ENCODE measurements at places on chromosomes 12 and 14.

- no peak for DNase-seq
These were observed 501.2 kb downstream of the PCNX1 start for GRCh38 chr14:71408362-71409030.

DNA sequence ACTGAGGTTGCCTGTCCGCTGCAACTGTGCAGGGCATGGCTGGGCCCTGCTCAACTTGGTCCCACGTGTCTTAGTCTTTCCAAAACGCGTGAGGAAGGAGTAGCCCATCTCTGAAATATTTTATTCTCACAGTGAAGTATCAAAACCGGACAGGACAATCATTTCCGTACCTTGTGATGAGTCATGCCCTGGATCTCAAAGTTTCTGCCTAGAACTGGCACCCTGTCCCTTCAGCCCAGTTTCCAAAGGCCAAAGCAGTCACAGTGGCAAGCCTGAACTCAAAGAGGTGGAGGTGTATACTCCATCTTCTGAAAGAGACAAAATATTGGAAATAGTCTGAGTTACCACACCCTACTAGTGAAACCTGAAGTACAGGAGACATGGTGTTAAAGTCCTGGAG, 28.5 kb upstream of the SRGAP1 start:
- no peak for DNase-seq

DNA sequence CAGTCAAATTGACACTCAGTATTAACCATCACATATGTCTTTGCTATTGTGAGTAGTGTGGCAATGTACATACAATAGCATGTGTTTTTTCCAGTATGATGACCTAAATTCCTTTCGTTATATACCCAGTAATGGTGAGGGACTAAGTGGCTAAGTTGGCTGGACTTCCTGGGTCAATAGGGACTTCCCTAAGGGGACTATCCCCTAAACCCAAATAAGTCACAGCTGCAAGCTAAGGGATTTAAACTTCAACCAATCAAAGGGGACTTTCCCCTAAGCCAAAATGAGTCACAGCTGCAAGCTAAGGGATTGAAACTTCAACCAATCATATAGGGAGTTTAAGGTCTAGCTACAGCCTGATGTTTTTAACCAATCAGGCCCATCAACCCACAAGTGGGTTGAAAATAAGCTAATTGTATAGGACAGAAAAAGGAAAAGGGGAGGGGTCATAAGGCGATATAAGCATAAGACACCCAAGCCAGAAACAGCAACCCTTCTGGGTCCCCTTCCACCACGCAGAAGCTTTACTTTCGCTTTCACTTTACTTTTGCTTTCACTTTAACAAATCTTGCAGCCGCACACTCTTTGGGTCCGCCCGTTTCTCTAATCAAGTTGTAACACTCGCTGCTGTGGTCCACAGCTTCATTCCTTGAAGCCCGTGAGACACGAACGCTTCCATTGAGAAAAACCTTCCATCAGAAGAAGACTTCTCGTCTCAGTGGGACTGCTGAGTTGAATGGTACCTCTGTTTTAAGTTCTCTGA, 404.4 kb downstream of the FLRT2 start:
- no peak for DNase-seq

DNA sequence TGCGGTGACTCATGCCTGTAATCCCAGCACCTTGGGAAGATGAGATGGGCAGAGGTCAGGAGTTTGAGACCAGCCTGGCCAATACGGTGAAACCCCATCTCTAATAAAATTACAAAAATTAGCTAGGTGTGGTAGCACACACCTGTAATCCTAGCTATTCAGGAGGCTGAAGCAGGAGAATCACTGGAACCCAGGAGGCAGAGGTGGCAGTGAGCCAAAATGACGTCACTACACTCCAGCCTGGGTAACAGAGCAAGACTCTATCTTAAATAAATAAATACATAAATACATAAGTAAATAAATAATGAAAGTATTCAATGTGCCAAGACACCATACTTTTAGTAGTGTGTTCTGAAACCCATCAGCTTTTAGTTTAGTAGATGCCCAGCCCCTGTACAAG, 308.1 kb upstream of the FLRT2 start:
- no peak for DNase-seq

- no peak for DNase-seq
These were observed 928.6 kb downstream of the TMEM121 start for GRCh38 chr14:106455026-106455425.

DNA sequence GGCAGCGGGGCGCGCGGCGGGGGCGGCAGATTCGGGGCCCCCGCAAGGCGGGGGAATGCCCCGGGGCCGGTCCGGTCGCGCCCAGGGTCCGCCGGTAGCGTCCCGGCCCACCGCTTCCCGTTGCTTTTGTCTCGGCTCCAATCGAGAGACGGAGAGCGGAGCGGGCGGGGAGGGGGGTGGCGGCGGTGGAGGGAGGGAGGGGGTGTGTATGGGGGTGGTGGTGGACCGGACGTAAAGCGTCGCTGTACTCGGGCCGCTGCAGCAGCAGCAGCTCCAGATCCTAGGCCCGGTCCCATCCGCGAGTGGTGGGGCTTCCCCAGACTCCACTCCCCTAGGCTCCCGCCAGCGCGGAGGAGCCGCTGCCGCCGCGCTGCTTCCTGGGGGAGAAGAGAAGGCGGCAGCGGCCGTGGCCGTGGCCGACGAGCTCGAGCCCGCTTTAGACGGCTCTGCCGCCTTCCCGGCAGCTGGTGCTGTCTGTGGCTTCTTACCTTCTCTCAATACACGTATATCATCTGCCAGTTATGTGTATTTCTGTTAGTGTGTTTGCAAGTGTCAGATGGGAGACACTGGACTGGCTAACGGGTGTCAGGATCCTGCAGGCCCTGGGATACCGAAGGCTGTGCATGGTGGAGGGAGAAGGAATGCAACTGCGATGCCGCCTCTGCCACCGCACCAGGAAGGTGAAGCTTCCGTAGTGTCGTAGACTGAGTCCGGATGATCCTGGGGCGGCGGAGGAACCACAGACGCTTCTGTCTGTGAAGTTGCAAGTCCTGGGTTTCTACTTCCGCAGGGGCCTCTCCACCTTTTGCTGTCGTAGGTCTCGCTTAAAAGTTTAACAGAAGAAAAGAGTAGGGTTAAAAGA, 508 bp downstream of the CNOT2 start:
- peak; percentile 86 for DNase-seq

DNA sequence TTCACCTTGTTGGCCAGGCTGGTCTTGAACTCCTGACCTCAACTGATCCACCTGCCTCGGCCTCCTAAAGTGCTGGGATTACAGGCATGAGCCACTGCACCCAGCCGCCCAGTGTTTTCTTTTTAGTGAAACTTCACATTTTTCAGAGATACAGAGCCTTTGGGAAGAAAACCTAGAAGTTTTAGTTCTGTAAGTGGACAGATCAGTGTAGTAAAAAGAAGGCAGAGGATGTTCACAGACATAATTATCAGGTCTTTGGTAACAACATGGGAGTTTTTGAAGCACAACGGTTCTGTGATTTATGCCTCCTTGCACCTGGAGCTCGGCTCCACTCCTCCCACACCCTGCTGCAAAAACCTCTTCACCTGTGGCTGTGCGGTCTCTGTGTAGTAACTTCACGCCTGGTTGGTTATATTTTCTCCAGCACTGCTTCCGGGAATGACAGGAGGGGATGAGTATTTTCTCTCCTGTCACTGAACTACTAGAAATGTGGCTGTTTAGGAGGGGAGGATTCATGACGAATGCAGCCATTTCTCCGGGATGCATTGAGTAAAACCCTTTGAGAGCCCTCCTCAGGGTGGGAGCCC, 67.0 kb downstream of the ARF6 start:
- DNase-seq, result no peak

- no peak for DNase-seq
These were observed 23.6 kb upstream of the REP15 start for GRCh38 chr12:27672643-27673042.

DNA sequence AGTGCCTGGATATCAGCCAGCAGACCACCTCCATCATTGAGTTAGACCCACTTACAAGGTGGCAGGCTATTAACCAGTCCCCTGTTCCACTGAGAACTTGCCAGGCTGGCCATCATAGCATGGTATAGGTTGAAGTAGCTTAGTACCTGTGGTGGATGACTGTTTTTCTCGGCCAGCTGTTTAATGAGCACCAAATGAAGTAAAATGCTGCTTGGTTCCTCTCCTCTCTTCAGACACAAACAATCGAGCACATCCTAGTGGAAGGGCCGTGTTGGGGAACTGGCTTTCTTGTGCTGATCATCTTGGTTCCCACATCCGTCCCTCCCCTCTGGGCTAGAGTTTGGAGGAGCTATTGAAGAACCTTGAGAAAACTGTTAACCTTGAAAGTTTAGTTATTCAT, 486.2 kb downstream of the RAD51B start:
- DNase-seq, result no peak

GRCh38 chr12:79266343-79267144, 402.0 kb downstream of the SYT1 start:
- DNase-seq, result no peak

DNA sequence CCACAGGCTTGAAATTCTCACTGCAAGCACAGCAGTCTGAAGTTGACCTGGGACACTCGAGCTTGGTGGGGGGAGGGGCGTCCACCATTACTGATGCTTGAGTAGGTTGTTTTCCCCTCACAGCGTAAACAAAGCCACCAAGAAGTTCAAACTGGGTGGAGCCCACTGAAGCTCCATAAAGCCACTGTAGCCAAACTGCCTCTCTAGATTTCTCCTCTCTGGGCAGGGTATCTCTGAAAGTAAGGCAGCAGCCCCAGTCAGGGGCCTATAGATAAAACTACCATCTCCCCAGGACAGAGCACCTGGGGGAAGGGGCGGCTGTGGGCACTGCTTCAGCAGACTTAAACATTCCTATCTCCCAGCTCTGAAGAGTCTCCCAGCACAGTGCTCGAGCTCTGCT, 31.7 kb upstream of the ST8SIA1 start:
- DNase-seq, result no peak

- DNase-seq, result no peak
These were observed 59.7 kb downstream of the LGMN start for GRCh38 chr14:92688434-92689375.

DNA sequence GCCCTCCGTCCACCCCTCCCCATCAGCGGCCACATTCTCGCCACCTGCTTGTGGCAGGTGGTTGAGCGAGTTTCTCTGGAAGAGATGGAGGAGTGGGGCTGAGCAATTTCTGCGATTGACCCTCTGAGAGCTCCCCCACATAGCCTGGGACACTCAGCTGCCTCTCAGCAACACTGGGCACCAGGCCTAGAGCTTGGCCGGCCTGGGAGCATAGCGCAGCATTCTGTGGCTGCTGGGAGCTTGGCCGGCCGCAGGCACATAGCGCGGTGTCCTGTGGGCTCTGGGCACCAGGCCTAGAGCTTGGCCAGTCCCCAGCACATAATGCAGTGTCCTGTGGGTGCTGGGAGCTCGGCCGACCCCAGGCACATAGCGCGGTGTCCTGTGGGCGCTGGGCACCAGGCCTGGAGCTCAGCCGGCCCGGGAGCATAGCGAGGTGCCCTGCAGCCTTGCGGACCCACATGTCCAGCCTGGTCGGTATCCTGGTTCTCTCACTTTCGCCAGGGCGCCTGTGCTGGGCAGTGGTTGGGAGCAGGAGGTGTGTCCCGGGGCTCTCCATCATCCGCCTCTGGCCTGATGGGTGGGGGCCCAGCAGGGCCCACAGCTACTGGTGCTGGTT, 43.8 kb downstream of the LRCOL1 start:
- DNase-seq, result no peak

- DNase-seq, result peak; percentile 53
These were observed 248.2 kb downstream of the SLC41A2 start for GRCh38 chr12:104709692-104710435.
